Lower lobe of right lung (tissue), 2 donors: ENCODE measurements at places on chromosomes 1 and 21. TPM values are rescaled to one million over a fixed set of nuclear protein-coding genes. Genes with fewer than 3 reads are reported as not detected.

DNA sequence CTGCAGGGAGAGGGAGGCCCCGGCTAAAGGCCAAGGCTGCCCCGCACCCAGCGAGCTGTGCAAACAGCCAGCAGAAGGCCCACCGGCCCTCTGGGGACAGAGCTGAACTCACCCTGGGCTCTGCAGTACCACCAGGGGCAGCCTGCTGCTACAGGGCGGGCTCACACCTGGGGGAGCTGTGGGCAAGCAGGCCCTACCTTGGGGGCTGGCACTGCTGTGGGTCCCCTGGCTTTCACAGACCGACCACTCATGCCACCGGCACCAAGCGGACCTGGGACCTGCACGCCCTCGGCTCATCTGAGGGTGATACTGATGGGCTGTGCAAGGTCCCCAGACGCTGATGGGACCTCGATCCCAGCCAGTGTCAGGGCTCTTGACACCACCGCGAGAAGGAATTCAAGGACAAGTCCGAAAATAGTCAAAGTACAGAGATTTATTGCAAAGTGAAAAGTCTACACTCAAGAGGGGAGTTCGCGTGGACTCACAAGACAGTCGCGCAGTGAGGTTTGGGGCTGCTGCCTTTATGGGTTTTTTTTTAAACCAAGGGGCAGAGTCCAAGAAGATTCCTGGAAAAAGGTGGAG lies 61.0 kb upstream of the ADARB1 start:
- DNase-seq = peak; percentile 37

DNA sequence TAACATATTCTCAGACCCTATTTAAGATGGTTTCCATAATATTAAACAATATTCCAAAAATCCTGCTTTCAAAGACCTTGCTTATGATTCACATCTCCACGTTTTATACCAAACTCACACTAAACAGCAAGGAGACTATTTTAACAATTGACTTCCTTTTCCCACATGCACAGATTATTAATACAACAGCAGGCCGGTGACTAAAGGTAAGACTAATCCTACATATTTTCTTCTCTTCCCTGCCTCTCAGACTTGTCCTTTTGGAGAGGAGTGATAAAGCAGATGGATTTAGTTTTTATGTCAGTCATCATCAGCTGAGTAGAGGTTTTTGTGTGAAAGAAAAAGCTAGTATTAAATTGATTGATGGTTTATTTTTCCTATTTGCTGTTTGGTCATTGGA lies 400.6 kb downstream of the NTNG1 start:
- DNase-seq = no peak

Gene TSSK3
- total RNA-seq = 2.1 TPM

Gene IBA57
- 10.7 TPM for total RNA-seq

Gene KIAA1614
- 4.1 TPM for total RNA-seq
